ENCODE measurements at places on chromosomes 6 and 20. TPM values are rescaled to one million over a fixed set of nuclear protein-coding genes. Genes with fewer than 3 reads are reported as not detected.

The FAXC gene
- polyA plus RNA-seq = 51.9 TPM

The DEFB124 gene
- polyA plus RNA-seq = 0.53 TPM

The ZBTB22 gene
- 25.4 TPM for polyA plus RNA-seq

The SPATA25 gene
- 5.6 TPM for polyA plus RNA-seq

The CENPW gene
- polyA plus RNA-seq = 14.8 TPM

The FAM184A gene
- polyA plus RNA-seq = 44.2 TPM

The GABRR2 gene
- 0.72 TPM for polyA plus RNA-seq

The SALL4 gene
- polyA plus RNA-seq = 0.54 TPM

The L3MBTL1 gene
- polyA plus RNA-seq = 34.1 TPM

The TP53TG5 gene
- 1.7 TPM for polyA plus RNA-seq

The CNBD2 gene
- 0.41 TPM for polyA plus RNA-seq

The FOXC1 gene
- 41.2 TPM for polyA plus RNA-seq

The EYS gene
- polyA plus RNA-seq = 1.3 TPM

The TOX2 gene
- 15.4 TPM for polyA plus RNA-seq

The TPMT gene
- polyA plus RNA-seq = 16.6 TPM

The CNPY3 gene
- 51.0 TPM for polyA plus RNA-seq

The TRMT11 gene
- polyA plus RNA-seq = 20.4 TPM

The TRIM10 gene
- polyA plus RNA-seq = 0.14 TPM

The E2F3 gene
- 25.0 TPM for polyA plus RNA-seq

The SRMS gene
- polyA plus RNA-seq = 0.42 TPM

The PMEPA1 gene
- 30.5 TPM for polyA plus RNA-seq

The MAP1LC3A gene
- polyA plus RNA-seq = 307 TPM

The SLC17A1 gene
- 0.12 TPM for polyA plus RNA-seq

The SLPI gene
- polyA plus RNA-seq = 5.2 TPM

The HSF2 gene
- 38.5 TPM for polyA plus RNA-seq

The BTNL2 gene
- polyA plus RNA-seq = 2.3 TPM

The ARID1B gene
- 63.4 TPM for polyA plus RNA-seq

The RHAG gene
- polyA plus RNA-seq = 0.27 TPM

The PTK7 gene
- 61.9 TPM for polyA plus RNA-seq

The DHX35 gene
- polyA plus RNA-seq = 13.7 TPM

The FAM217A gene
- 1.0 TPM for polyA plus RNA-seq

The THBD gene
- 11.3 TPM for polyA plus RNA-seq

The CALHM5 gene
- 0.82 TPM for polyA plus RNA-seq

The LINC00237 gene
- polyA plus RNA-seq = 8.5 TPM

The ADGB gene
- polyA plus RNA-seq = 1.7 TPM

The NRSN2 gene
- 150 TPM for polyA plus RNA-seq

The TREML1 gene
- polyA plus RNA-seq = 1.9 TPM

The NKX2-4 gene
- polyA plus RNA-seq = not detected

The NOX3 gene
- polyA plus RNA-seq = not detected

The ZBTB12 gene
- 37.9 TPM for polyA plus RNA-seq

The COX4I2 gene
- 0.62 TPM for polyA plus RNA-seq

The SESN1 gene
- 25.3 TPM for polyA plus RNA-seq

The PAX1 gene
- polyA plus RNA-seq = 0.30 TPM

The DYNLT2 gene
- polyA plus RNA-seq = 7.2 TPM

The HSPA12B gene
- polyA plus RNA-seq = 13.2 TPM

The CDH22 gene
- polyA plus RNA-seq = 13.1 TPM

The CPNE5 gene
- polyA plus RNA-seq = 73.1 TPM

The GJA10 gene
- not detected for polyA plus RNA-seq

The VSTM2L gene
- polyA plus RNA-seq = 246 TPM

The GATA5 gene
- not detected for polyA plus RNA-seq

The WFDC5 gene
- 0.57 TPM for polyA plus RNA-seq

Measured in spinal cord (tissue), 10 donors.